ENCODE measurements at places on chromosomes 4 and X.

GRCh38 chrX:55102754-55103153 lies 13.9 kb downstream of the PAGE2 start:
- no peak for DNase-seq

DNA sequence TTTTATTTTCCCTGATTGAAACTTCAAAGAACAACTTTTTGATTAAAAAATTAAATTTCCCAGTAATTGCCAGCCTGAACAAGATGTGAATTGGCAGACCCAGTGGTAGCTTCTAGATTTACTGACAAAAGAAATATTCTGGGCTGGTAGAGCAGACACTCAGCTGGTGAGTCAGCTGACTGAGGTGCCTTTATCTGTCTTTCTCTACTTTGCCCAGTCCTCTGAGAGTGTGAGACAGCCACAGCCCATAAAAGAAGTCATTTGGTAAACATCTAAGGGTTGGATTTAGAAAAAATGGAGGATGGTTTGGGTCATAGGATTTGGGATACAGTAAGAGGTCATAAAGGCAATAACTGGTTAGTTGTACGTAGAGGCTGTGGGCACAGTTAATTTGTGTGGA lies 54.5 kb downstream of the CCSER1 start:
- no peak for DNase-seq

GRCh38 chr4:31391976-31392375 lies 671.8 kb downstream of the PCDH7 start:
- no peak for DNase-seq

- DNase-seq = no peak
Measured at GRCh38 chr4:138445098-138445497, 202.9 kb upstream of the SLC7A11 start.

DNA sequence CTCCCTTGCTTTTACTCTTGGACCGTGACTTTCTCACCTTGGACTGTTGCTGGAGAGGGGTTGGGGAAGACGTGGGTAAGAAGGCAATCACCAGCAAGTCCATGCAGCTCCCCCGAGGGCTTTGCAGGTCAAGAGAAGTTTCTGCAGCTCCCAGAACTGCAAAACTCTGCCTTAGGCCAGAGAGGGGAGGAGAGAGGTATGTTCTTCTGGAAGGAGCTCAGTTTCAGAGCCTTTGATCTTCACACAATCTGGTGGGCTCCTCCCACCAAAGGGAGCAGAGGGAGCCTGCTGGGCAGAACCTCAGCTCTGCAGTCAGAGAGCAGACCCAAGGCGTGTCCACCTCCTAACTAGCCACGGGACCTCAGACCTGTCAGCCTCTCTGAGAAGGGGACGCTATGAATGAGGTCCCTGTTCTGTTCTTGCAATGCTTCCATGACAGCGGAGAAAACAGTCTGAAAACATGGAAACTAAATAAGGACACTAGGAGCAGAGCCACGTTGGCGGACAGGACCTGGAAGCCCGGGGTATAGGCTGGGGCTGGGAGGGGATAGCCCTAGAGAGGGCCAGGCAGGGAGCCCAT lies 92.8 kb downstream of the EVC2 start:
- DNase-seq = no peak

GRCh38 chr4:1741208-1741607 lies 19.9 kb downstream of the TACC3 start:
- DNase-seq = no peak

- DNase-seq = no peak
Measured at GRCh38 chrX:108735679-108736508, 469 bp downstream of the IRS4 start.

DNA sequence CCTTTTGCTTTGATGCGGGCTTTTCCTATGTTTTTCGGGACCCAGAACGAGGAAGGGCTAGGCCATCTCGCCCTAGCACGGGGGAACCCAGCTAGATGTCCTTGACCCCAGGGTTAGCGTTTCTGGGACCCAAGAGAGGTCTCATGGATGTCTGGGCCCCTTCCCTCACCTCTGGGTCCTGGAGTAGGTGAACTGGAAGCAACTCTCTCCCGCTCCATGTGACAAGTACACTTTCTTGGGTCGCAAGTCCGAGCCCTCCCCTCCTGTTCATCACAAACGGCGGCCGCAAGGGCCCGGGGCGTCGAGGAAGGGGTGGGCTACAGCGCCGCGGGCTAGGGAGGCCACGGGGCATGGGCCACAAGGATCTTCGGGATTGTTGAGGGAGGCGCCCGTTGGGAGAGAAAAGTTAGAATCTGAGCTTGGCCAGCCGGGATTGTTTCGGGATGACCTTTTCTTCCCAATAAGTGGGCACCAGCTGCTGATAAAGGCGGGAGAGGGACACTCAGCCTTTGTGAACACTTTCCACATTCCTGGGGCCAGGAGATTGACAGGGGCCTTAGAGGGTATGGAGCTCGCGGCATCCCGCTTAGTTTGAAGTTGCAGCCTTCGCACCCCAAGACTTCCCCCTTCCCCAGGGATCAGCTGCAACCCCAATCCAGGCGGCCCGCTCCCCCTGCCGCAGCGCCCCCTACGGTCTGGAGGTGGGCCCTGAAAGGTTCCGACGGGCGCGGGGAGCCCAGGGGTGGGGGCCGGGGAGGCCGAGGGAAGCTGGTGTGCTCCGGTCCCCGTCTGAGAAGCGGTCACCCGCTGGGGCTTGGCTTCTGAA lies 136.9 kb upstream of the ZIC3 start:
- DNase-seq = no peak

GRCh38 chr4:91963486-91963885 lies 340.3 kb upstream of the GRID2 start:
- DNase-seq = no peak

DNA sequence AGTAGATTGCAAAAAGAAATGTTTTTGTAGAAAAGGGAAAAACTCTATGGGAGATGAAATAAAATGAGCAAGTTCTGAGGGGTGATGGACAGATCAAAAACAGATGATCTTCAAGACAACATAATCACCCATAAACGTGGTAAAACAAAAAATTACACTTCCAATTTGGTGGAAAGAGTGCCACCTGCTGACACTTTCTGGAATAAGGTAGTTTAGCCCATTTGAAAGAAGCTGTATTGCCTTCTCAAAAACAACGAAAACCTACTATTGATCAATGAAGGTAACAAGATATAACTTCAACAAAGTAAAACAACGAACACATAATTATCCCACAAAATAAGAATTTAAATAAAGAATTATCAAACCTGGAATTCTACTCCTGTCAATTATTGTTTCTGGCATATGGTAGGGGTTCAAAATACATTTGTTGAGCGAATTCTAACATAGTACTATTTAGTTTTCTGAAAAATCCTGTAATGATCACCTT lies 2.5 kb downstream of the COQ2 start:
- no peak for DNase-seq

DNA sequence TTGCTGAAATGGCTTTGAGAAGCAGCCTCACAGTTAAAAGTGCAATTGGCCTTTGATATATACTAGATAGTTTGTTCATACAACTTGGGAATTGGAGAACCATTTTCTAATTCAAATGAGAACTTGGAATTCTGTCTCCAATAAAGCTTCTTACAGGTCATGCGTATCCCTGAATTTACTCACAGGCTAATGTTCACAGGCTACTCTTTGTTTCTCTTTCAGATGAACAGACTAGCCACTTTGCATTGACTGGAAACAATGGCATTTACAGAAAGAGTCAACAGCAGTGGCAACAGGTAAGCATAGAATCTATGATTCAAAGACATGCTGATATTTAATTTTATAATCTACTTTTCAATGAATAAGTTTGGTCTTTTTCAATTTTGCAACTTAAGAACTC lies 13.5 kb downstream of the AFF1 start:
- no peak for DNase-seq

DNA sequence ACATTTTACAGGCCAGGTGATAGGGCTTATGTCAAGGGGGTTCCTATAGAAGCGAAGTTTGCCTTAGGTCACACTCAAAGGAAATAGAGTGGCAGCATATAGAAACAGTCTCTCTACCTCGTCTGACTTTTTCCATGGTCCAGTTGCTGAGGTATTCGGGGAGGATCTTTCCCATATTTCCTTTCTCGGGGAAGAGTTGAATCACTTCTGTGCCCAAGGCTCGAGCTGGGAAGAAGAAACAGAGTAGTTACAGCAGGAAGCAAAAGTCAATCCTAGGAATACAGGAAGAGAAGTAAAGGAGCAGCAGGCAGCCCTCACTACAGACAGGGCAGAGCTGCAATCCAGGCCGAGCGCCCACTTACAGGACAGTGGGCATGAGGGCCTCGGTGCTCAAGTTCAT lies 26.7 kb upstream of the ELF4 start:
- no peak for DNase-seq

DNA sequence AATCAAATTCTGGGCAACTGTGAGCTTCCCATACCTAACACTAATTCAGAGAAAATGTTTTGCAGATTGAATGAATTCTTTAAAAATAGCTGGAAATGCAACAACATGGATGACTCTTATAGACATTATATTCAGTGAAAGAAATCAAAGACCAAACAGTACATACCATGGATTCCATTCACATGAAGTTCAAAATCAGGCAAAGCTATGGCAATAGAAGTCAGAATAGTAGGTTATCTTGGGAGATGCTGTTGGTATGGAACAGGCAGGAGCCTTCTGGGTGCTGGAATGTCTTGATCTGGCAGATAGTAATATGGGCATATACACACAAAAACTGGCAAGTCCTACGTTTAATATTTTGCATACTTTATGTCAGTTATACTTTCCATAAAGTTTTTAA lies 25.5 kb upstream of the CBLL2 start:
- DNase-seq = no peak

DNA sequence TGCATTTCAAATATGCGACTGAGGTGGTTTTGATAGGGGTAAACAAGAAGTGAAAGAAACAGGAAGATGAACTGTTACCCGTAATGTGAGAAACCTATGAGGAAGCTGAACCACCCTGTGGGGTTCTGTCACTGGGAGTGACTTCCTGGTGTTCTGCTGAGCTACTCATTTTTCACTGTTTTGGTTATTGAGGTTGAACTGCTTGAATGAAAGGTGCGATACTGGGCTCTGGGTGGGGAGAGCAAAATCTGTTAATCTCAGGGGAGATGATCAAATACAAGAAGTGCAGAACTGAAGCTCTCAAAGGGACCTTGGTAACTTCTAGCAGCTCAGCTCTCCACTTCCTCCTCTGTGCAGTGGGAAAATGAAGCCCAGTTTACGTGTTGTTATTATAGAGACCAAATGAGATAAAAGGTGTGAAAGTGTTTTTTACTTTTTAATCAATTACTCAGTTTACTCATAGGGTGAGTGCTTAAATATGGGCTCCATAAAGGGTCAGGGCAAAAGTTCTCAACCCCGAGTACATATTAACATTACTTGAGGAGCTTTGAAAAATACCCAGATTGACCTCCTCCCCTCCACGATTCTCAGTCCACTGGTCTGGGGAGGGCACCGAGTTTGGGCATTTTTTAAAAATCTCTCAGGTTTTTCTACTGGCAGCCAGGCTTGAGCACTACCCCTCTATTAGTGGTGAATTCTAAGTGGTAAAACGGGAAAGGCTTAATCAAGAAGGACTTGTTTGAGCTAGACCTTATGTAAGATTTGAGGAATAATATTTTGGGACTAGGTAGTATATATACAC lies 66.7 kb downstream of the COQ2 start:
- no peak for DNase-seq

DNA sequence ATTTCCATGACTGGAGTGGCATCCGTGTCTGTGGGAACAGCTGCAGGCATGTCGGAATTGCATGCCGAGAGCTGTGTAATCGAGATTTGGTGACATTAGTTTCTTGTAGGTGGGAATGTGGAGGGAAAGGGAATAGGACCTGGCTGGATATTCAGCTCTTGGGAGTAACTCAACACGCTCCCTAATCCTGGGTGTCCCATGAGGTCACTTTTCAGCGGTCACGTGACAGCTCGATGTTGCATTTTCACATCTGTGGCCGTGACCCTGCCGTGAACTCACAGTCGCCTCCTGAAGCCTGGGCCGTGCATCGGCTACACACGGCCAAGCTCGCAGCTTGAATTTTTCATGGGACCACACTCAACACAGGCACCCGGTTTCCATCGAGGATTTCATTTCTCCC lies 25.8 kb upstream of the PSAPL1 start:
- DNase-seq = no peak

- DNase-seq = no peak
Measured at GRCh38 chr4:175129797-175130196, 211.6 kb downstream of the ADAM29 start.

DNA sequence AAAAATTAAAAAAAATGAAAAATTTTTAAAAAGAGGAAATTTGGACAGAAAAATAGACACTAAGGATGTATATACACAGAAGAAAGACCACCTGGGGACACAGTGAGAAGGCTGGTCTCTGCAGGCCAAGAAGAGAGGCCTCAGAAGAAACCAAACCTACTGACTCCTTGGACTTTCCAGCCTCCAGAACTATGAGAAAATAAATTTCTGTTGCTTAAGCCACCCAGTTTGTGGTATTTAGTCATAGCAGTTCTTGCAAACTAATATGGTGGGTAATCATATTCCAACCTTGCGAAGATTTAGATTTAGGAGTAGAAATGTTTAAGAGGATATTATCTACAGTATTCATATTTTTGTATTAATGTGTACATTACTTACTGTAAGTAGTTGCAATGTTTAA lies 56.4 kb downstream of the COQ2 start:
- no peak for DNase-seq

GRCh38 chrX:66638591-66639500 lies at the start of gene EDA2R:
Gene EDA2R (minus strand): TSS chrX:66639078. CDS start chrX:66616020, 23,058 bp downstream.
- no peak for DNase-seq

GRCh38 chr4:9999956-10000561 lies 21.2 kb downstream of the SLC2A9 start:
- no peak for DNase-seq

DNA sequence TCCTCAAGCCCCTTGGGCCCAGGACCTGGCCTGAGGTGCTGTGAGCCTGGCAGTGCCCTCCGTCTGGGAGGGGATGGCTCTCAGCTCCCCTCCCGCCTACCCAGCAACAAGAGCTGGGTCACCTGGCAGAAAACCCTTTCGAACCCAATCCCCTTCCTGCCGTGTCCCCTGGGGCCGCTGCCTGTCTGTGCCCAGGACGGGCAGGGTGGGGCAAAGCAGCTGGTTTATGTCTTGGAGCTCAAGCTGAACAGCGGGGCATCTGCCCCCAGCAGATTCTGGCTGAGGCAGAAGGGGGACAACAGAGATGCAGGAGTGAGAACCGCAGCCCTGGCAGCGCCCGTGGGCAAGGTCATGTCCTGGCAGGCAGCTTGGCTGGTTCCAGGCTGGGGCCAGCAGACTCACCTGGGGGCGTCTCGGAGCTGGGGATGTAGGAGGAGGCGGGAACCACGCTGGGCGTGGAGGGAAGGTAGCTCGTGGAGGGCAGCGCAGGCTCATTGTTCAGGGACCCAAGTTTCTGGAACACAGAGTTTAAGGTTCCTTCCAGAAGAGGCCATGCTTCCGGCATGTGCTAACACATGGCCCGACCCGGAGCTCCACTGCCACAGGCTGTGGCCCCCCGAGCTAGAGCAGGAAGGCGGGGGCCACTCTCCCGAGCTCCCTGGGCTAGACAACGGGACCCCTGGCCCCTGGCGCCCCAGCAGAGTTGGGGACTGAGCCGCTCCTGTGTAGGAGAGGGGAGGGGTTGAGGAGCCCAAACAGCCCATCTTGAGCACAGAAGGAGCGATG lies 24.2 kb downstream of the NELFA start:
- no peak for DNase-seq
